Stimulated activated CD4-positive, alpha-beta T cell treated with anti-CD3 and anti-CD28 coated beads, Interleukin-15, amount 100 ng/mL, for 48 hours (primary cell): ENCODE measurements at places on chromosomes 12 and 14.

DNA sequence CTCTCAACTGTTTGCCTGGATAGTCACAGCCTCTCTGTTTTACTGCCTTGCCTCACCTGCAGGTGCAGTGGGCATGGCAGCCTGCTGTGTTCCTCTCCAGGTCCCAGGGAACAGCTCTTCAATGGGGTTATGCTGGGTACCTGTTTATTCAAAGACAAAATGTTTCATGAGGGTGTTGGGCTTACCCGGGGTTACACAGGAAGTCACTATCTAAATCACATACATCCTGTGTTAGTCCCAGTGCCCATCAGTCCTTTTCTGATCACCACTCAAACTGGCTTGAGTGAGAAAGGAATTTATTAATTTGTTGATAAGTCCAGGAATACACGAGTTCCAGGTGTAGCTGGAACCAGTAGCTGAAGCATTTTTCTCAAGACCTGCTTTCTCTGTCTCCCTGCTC is 1503.6 kb upstream of the TMEM132C start:
- no peak for DNase-seq

- DNase-seq = no peak
These were observed 98.6 kb upstream of the FKBP4 start for GRCh38 chr12:2696136-2696535.

DNA sequence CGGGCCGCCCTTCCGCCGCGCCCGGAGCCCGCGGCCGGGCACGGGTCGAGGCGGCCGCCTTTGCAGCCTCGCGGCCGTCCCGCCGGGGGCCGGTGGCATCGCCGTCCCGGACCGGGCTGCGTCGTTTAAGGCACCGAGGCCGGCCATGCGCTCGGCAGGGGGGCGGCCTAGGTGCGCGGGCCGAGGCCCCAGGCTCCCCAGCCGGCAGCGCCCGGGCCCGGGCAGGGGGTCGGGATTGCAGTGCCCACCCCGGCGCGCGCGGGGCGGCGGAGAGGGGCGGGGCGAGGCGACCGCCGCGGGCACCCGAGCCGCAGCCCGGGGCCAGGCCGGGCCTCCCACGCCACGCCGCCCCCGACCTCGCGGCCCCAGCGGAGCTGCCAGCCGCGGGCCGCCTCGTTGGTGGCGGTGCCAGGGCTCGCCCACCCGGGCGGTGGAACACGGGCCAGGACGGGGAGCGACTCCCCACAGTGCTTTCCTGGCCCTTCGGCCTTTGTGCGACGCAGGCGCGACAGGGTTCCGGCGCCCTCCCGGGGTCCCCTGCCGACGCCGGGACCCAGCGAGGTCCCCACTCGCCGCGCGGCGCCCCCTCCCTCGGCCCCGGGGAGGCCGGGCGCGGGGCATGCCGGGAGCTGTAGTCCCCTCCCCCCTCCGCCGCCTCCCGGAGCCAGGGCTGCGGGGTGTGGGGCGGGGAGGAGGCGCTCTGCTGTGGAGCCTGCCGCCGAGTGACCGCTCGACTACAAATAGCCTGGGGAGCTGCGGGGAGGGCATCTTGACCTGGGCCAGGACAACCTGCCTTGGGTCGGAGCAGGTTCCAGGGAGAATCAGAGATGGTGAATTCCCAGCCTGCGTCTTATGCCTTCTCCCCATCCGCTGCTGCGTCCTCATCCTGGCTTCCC is 769 bp downstream of the FKBP4 start:
- DNase-seq = peak; percentile 69

DNA sequence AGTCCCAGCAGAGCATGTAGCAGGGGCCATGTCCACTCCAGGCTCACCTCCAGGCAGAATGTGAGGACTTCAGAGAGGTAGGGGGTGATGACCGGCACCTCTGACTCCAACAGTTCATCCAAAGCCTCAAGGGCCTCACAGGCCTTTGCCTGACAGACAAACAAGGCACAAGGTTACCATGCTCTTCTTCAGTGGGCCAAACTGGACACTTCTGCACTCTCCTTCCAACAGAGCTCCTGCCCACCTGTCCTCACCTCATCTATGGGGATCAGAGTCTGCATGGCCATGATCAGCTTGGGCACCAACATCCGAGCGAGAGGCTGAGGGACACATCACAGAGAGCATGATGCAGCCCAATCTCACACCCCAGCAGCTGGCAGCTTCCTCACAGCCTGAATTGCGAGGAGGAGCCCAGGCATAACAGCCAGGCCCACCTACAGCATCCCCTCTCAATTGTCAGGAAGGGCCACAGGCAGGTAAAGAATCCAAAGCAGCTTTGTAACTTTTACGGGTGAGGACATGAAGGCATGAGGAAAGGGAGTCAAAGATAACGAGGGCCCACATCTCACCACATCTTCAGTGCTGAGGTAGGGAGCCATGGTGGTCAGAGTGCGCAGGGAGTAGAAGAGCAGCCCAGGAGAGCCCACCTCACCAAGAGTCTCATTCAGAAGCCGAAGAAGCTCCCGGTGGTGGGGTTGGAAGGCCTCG is 1.6 kb downstream of the IPO4 start:
- no peak for DNase-seq
